ENCODE measurements at places on chromosomes 12 and 14.

GRCh38 chr14:101219896-101220703 lies 316.6 kb upstream of the RTL1 start:
- DNase-seq, result no peak

- DNase-seq, result peak; percentile 15
These were observed 39.6 kb downstream of the DNAH10 start for GRCh38 chr12:123801573-123802178.

DNA sequence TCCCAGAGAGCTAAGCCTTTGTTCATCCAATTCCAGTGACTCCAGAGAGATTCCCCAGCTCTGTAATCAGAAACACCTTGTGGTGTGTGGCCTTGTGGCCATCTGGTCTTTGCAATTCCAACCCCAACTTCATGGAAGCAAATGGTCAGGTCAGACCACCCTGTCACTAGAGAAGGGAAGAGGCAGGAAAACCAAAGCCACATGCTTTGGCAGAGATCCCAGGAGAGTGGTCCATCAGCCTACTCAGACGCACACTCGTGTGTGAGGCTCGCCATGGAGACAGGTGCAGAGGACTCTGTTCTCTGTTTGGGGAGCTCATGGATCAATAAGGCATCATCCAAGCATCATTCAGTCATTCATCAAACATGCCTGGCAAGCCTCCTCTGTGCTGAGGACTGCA lies 46.2 kb upstream of the TUNAR start:
- DNase-seq, result no peak

DNA sequence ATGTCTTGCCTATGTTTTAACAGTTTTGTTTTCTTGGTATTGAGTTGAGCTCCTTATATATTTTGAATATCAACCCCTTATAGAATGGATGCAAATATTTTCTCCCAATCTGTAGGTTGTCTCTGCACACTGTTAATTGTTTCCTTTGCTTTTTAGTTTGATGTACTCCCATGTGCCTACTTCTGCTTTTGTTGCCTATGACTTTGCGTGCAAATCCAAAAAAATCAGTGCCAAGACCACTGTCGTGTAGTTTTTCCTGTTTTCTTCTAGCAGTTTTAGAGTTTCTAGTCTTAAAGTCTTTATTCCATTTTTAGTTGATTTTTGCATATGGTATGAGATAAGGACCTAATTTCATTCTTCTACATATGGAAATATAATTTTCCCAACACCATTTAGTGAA lies 28.8 kb downstream of the SENP1 start:
- DNase-seq, result no peak

DNA sequence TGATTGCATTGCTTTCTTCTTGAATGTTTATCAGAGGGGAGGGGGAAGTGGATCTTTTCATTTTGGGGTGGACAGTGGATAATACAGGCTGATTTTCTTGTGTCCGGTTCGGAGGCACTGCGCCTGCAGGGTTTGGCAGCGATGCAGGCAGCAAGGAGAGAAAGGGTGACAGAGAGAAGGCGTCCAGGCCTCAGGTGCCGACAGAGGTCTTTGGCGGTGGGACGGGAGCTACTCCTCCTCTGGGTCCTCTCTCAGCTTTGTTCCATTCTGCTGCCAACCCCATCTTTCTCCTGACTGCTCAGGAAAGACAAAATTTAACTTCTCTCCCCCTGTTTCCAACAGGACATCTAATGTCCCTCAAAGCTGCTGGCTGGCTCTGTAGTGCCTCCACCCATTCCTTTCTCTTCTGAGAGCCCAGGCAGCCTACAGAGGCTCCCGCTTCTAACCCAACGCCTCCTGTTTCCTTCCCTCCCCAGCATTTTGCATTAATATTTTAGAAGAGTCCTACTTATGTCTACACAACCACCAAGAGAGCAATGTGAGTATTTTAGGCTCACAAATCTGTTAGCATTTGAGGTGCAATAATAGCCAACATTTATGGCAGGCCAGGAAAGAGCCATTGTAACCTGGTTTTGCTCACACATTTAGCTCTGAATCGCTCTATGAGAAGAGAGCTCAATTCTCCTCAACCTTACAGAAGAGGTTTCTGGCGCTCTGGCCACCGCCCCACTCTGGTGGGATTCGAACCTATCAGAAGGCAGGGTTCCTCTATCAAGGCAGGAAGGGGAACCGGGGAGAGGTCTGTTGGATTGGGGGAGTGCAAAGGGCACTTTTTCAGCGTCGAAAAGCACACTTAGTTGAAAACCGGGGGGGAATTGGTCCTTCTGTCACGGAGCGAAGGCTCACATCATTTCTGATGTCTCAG lies 7.1 kb upstream of the TBX5 start:
- DNase-seq, result no peak

DNA sequence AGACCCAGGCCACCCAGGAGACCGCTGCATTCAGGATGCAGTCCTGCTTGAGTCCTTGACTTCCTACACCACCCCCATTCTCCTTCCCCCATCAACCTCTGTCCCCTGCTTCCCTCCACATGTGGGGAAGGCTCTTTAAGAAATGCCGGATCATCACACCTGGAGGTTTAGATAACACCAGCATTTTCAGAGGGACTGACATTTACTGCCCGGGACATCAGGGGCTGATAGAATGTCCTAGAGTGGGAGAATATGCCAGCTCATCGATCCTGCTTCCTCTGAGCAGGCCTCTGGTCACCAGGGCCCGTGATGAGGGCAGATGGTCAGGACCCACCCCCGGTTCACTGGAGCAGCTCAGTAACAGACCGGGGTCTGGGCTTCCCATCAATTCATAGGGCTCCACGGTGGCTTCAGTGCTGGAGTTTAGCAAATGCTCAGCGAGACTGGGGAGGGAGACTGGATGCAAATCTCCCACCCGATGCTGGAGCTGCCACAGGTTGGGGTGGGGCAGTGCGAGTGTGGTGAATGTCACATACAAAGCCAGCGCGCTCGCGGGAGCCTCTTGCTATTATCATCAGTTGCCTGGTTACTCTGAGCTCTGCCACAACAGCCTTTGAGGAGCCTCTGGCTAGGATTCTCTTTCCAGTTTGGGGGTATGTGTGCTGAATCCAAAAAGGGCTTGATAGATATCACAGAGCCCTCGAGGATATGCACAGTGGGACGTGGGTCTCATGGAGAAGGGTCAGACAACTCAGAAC lies 111.6 kb downstream of the RBM19 start:
- DNase-seq, result no peak

GRCh38 chr12:40942326-40942725 lies 245.8 kb upstream of the PDZRN4 start:
- peak; percentile 77 for DNase-seq

DNA sequence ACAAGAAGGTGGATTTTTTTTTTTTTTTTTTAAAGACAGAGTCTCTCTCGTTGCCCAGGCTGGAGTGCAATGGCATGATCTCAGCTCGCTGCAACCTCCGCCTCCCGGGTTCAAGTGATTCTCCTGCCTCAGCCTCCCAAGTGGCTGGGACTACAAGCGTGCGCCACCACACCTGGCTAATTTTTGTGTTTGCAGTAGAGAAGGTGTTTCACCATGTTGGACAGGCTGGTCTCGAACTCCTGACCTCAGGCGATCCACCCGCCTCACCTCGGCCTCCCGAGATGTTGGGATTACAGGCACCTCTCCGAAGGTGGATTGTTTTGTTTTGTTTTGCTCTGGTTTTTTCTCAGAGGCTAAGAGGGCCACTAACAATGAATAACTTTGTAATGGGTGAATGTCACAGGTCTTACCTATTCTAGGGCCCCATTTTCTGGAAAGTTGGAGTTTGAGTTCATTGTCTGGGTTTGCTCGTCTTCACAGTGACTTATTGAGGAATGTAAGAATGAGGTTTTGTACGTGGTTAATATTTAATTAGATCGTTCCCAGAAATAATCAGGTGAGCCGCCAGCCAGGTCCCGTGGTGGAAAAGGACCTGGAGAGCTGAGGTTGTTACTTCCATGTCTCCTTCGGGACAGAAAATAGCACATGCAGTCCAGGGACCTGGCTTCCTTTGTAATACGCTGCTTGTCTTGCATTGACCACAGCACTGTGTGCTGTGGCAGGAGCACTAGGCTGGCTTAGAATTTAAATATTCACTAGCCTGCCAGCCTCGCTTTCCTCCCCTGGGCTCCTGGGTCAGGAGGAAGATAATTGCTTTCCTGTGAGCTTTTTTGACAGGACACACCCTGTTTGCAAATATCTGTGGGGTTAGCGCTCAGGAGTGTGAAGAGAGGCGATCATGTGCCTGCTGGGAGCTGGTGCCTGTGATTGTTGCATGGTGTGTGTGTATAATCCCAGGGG lies 2.3 kb downstream of the HIP1R start:
- DNase-seq, result no peak

GRCh38 chr12:13326076-13326475 lies 129.6 kb downstream of the EMP1 start:
- no peak for DNase-seq

Data from fibroblast of skin of back (primary cell).